ENCODE measurements at places on chromosomes 3 and 15.

DNA sequence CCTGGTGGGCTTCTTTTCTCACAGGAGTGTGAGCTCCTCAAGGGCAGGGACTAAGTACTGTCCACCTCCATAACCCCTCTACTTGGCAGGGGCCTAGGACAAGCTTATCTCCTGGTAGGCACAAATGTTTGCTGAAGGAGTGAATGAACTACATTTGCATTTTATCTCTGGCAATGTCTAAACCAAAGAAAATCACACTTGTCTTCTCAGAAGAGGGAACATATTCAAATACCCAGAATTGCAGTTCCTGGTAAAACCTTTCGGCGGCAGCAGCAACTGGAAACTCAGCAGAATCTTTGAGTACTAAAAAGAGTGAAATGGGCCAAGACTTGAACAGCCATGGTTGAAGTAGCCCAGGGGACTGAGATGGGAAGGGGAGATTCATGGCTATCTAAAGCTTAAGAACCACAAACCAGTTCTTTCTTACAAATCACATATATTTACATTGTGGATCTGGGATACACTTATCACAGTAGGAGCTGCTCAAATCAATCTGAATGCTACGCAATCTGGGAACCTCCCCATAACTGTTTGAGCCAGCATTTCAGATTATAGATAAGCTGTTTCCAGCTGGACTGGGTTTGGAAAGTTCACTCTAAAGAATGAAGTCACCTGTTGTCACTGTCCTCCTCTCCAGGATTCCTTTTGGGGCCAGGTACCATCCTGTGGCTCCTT is 18.7 kb upstream of the PTPN9 start:
- no peak for DNase-seq

- DNase-seq: peak; percentile 93
Observed at GRCh38 chr3:188947401-188948280, 224.1 kb upstream of the TPRG1 start.

- no peak for DNase-seq
Observed at GRCh38 chr15:69164807-69165636, 4.6 kb downstream of the GLCE start.

- no peak for DNase-seq
Observed at GRCh38 chr3:9686050-9686550, 17.5 kb upstream of the CPNE9 start.

GRCh38 chr15:53844634-53845033 is 85.2 kb upstream of the WDR72 start:
- no peak for DNase-seq

GRCh38 chr3:182592747-182593146 is 200.6 kb upstream of the ATP11B start:
- DNase-seq: no peak

Measured in SK-N-DZ (cell line).